Mammary epithelial cell (primary cell): ENCODE measurements at places on chromosomes 1 and 21. TPM values are rescaled to one million over a fixed set of nuclear protein-coding genes. Genes with fewer than 3 reads are reported as not detected.
A peak's percentile ranks its signal among the peaks of the same experiment; 100 is the strongest.

Gene RGSL1
- not detected for total RNA-seq

DNA sequence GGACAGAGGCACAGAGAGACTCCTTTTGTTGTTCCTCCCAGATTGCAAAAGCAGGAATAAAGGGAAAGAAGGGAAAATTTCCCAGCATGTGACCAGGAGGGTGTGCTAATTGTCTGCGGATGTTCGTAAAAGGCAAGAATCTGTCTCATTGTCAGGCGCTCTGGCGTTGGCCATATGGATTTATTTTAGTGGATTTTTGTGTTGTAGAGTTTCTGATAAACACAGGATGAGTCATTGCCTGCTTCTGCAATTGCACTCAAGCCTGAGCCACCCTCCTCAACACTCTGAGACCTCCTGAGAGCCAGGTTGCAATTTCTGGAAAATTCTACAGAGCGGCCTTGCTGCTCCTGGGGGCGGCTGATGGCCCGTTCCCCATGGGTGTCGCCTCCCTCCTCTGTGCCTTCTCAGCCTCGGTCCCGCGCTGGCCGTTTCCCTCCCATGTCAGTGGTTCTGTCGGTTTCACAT, 227.7 kb downstream of the KAZN start:
- no peak for DNase-seq

- no peak for DNase-seq
Measured at GRCh38 chr1:161949548-161949947, 74.1 kb downstream of the OLFML2B start.

Gene AK2
- 217 and 322 TPM in 2 replicates for total RNA-seq

Gene GABRD
- not detected in 2 replicates for total RNA-seq

Gene OXCT2
- 0.28 and 0.59 TPM in 2 replicates for total RNA-seq

Gene CR1L
- not detected for total RNA-seq

DNA sequence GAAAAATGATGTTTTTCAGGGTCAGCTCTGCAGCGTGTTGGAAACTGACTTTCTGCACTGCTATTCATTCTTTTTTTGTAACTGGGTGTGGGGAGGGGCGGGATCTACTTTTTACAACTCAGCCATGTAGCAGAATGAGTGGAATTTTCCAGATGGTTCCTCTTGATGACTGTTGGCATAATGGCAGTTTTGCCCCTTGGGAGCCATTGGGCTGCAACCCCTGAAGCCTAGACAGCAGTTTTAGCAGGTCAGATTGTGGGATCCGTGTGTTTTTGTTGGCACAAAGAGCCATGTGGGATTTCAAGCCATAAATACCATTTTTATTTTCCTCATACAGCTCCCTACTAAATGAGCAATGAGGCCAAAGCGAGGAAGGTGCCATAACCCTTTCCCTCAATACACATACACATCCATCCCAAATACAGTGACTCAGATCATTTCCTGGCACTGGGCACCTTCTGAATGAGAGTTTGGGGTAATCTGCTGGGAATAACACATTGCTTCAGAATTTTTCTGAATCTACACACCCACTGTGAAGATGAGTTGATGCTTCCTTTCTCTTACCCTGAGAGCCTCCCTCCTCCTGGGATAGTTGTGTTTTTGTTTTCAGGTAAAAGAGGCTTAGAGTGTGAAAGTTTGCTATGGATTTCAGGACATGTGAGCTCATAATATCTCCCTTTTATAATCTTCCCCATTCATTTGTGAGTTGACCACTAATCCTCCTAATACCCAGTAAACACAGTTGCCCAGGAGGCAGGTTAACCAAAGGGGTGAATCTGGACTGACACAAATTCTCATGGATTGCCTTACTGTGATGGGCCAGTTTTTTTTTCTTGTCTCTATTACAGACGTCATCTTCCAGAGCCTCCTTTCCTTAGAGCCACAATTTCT, 13.1 kb downstream of the S100A10 start:
- peak; percentile 67 for DNase-seq

Gene AIM2
- total RNA-seq: 0.17 TPM

GRCh38 chr21:44666401-44667320, at the start of gene KRTAP12-2:
Gene KRTAP12-2, minus strand, starts transcription at chr21:44666927. Its CDS starts 41 bp downstream, at chr21:44666886.
- peak; percentile 25 for DNase-seq

DNA sequence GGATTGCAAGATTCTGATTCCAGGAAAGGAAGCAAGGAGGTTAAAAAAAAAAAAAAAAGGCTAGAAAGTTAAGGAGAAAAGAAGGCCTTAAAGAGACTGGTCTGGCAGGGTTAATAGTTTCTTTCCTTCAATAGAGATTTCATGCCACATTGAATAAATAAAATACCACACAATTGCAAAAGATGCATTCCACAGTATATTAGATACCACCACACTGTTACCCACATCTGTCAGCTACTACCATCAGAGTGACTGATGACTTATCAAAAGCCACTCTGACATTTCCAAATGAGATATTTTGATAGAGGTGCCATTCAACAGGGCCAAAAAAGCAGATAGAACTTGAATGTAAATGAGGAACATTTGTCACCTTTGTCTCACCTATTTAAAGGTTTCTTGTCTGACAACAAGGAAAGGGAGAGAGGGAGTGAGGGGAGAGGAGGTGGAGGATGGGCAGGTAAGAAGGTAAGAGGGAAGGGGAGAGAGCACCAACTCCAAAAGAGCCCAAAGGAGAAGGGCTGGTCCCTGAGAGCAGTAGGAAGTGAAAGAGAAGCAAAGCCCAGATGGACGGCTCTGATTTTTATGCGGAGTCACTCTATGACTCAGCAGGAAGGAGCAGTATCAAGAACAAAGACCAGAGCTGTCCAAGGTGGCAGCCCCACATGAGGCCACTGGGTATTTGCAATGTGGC, 38.3 kb downstream of the LRRN2 start:
- peak; percentile 66 for DNase-seq

- no peak for DNase-seq
Measured at GRCh38 chr1:45013551-45014209, 1.6 kb downstream of the UROD start.

Gene FAM78B
- 0.40 and 0.59 TPM in 2 replicates for total RNA-seq

Gene NPHS2
- total RNA-seq: not detected

- DNase-seq: peak; percentile 51
Measured at GRCh38 chr1:160101037-160101716, 2.8 kb upstream of the IGSF8 start.

DNA sequence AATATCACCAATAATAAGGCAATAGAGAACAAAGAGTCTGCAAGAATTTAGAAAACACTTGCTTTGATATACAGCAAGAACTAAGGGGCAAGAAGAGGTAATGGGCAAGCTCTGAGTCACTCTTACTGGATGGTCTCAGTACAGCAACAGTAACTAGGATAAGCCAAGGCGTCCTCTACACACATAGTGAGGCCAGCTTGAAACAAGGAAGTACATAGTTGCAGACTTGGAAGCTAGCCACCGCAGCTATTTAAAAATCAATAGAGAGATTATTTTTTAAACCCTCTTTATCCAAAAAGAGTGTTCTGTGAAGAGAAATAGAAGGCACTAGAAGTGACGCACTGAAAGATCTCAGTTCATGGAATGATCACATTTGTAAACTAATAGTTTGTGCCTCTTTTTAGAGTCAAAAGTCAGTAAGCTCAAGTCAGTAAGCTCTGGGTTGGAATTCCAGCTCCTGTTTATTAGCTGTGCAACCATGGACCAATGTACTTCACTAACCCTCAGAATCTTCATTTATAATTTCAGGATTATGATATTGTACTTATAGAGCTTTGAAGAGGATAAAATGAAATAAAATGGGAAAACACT, 118.6 kb downstream of the AKT3 start:
- no peak for DNase-seq

DNA sequence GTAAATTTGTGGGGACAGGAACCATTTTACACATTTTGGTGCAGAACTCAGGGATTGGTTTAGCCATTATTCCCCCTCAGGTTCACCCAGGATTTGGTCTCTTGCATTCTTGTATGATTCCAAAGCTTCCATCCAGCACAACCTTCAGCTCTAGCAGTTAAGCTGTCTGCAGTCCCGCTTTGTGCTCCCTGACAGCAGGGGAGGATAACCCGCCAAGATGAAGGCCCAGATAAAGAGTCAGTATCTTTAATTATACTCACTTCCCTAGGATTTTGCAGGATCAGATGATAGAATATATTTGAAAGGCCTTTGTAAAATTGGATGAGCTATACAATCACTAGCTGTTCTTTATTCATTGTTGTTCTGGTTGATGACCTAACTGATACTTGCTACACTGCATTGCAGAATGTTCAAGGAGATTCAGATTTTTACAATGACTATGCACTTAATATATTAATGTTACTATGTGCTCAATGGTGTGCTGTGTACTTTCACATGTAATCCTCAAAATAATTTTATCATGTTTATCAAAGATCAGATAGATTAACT, 49.8 kb downstream of the SLC16A1 start:
- no peak for DNase-seq

- DNase-seq: no peak
Measured at GRCh38 chr1:32345289-32345827, 9.3 kb upstream of the MARCKSL1 start.

DNA sequence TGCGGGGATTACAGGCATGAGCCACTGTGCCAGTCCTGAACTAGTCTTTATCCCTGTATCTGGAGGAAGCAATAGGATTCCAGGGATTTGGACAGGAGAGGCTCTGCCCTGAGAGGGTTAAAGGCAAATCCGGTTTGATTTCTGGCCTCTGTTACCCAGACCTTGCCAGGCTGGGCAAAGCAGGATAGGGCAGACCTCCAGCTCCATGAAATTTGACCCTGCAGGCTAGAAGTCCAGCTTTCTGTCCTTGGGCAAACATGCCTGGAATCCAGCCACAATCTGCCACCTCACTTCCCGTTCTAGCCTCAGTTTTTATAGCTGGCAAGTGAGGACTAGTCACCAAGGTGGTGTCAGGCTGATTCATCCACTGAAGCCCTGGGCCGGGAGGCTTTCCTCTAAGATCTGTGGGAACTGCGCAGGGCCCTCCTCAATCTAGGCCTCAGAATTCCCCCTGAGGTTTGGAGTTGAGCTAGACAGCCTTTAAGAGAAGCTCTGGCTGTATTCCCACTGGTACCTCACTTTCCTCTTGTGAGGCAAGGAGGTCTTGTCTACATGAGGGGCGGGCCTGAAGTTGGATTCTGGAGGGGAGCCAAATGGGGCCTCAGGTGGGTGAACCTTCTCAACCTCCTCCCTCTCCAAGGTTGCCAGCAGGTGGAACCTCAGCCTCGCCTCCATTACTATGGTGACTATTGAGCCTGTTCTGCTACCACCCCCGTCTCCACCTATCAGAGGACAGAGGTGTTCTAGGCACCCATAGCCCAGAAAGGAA, 7.0 kb upstream of the P3R3URF start:
- peak; percentile 100 for DNase-seq

DNA sequence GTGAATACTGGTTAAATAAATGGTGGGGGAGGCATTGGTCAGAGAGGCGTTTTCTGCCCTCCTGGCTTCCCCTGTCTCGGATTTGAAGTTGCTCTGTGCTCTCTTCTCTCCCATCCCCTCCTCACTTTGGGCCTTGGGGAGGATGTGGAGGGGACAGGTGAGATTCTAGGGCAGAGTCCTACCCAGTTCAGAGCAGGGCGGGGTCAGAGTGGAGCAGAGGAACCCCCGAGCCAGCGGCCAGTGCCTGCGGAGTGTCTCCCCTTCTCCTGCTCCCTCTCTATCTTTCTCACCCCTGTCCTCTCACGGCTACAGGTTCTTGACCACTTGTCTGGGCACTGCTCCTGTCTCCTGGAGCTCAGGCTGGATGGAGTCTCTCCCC, 8.1 kb downstream of the KNCN start:
- DNase-seq: no peak

DNA sequence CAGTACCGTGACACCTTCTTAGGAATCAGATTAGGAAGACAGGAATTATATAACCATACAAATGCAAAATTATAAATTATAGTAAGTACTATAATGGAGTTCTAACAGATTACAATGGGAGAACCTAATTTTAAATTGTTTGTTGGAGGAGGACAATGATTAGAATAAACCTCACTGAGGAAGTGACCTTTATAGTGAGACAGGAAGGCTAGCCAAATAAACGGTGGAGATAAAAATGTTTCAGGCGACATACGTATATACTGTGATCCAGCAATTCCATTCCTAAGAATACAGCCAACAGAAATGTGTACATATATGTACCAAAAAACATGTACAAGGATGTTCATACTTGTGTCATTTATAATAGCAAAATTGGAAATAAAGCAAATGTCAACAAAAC, 15.2 kb downstream of the SYNJ1 start:
- no peak for DNase-seq

DNA sequence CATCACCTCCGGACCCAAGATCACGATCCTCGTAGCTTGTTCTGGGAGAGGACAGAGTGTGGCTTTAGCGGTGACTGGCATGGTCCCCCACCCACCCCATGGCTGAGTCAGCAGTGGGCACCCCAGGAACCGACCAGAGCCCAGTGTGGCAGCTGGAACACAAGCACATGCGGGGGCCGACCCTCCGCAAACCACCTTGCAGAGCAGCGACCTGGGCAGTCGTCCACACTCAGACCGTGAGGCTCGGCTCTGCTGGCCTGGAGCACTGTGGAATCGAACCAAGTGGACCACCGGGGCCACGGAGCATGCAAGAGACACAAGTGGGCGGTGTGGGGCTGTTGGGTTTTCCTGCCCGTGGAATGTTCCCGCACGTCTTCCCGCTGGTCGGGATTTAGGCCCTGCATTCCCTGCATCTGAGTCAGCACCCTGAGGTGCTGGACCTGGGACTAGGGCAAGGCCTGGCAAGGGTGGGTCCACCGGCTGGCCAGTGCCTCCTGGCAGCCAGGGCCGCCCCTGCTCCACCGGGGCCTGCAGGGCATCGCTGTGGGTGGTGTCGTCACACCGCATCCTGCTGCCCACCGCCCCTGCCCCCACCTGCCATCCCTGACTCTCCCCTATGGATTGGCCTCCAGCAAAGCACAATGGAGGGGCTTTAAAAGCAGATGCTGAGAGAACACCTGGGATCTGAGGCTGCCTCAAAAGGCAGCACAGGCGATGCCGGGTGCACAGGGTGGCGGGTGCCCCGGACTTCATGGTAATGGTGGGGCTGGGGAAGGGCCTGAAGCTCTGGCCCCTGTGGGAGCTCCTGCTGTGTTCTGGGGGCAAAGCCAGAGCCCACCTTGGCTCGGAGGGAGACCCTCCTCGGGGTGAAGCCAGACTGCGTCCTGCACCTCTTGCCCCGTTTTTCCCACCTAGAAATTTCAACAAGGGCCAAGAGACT, 18.5 kb downstream of the MORN1 start:
- peak; percentile 24 for DNase-seq

GRCh38 chr21:20729376-20729775, 268.8 kb upstream of the NCAM2 start:
- no peak for DNase-seq

- peak; percentile 21 for DNase-seq
Measured at GRCh38 chr1:196309386-196309785, 298.9 kb downstream of the KCNT2 start.

DNA sequence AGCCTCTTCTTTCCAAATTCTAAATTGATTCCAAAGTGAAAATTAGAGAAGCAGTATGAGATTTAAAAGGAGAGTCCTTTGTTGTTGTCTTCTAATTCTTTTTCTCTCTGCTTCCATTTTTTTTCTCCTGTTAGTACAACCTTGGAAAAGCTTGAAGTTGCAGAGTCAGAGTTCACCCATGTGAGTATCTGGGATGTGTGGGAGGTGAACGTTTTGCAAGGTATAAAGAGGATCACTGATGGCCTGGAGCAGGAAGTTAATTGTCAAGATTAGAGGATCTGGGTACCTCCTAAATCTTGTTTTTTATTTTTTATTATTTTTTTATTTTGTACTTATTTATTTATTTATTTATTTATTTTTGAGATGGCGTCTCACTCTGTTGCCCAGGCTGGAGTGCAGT, 7.7 kb upstream of the PSMD4 start:
- DNase-seq: no peak

GRCh38 chr1:14149431-14149830, 449.1 kb upstream of the KAZN start:
- DNase-seq: no peak

GRCh38 chr1:209455145-209455544, 128.4 kb upstream of the CAMK1G start:
- DNase-seq: peak; percentile 35
